ENCODE measurements at places on chromosomes 2 and 18.

DNA sequence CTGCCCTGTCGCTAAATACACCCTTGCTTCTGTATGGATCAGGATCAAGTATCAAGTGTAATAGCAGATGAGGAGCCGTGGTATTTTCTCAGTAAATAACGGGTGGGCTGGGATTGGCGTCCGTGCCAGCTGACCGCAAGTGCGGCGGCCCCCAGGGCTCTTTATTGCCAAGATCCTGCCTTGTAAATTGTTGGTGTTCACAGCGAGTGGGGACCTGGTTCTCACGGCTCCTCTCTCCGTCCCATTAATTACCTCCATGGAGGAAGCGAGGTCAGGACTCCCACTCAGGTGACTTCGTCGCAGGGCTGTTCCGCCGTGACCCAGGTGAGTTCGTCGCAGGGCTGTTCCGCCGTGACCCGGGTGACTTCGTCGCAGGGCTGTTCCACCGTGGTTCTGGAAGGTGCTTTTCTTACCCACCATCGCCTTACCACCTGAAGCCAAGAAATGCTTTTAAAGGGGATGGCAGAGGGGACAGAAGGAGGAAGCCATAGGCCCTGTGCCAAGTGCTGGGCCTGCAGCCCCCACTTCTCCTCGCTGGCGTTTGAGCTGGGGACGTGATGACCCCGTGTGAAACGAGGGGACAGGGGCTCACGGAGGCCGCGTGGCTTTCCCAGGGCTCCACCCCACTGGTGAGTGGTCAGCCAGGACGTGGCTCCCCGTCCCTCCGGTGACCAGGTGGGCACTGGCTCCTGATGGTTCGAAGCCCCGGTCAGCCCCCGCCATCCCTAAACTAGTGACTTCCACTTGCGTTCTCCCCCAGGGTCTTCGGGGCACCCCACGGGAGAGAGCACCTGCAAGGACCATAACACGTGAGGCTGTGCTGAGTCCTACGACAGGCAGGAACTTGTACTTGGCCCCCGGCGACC, 118.4 kb downstream of the TWIST2 start:
- no peak for DNase-seq

DNA sequence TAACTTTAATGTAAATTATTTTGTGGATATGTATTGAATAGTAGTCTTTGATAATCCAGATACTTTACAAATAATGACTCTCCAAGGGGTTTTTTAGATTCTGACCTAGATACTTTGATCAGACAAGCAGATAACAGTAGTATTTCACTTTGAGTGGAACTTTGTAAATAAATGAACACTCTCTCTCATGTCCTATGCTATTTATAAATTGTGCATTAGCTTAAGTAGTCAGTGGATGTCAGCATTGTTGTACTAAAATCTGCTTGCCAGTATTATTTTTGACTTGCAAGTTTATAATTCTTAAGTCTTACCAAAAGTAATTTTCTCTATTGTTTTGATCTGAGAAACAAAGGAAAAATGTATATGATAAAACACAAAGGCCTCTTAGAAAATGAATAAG, 1113.1 kb upstream of the NRXN1 start:
- no peak for DNase-seq

DNA sequence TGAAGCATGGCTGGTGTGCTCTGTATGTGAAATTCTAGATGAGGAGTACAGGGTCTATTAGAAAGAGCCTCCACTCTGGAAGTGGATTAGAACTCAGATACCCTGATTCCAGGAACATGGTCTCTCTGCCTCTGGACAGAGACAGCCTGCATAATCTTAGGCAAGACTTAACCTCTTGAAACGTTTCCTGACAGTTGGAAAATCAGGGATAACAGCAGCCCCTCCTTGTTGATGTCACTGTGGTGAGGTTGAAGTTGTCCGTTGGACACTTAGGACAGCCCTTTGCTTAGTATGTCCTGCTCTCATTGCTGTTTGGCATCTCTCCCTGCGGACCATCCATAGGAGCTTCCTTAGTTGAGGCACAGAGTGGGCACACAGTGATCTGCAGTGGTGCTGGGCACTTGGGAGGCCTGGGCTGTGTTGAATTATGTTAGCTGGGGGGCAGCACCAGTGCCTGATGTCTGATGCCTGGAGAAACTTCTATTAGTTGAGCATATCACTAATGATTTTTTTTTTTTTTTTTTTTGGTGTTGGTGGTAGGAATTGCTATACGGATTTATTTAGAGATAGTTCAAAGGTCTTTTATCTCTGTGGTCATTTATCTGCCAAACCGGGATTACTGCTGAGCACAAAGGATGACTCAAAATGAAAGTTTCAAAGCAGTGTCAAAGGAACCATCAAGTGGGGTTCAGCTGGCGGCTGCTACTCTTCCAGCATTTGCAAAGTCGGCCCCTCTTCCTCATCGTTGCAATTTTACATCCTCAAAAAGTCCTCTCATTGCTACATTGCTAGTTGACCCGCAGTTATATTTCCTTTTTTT, 28.8 kb downstream of the SETBP1 start:
- peak; percentile 71 for DNase-seq

DNA sequence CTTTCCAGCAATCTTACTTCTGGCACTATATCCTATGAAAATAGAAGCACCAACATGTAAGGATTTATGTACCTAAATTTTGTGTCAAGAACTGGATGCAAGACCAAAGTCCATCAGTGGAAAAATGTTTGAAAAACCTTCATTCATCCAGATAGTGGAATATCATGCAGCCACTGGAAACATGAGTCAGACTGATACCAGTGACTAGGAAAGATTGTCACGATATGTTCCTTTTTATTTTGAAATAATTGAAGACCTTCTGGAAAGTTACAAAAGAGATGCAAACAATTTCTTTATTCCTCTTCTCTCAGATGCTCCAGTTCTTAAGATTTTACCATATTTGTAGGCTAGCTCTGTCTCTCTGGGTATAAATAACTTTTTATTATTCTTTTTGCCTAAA, 40.5 kb upstream of the IL1R2 start:
- DNase-seq, result no peak

DNA sequence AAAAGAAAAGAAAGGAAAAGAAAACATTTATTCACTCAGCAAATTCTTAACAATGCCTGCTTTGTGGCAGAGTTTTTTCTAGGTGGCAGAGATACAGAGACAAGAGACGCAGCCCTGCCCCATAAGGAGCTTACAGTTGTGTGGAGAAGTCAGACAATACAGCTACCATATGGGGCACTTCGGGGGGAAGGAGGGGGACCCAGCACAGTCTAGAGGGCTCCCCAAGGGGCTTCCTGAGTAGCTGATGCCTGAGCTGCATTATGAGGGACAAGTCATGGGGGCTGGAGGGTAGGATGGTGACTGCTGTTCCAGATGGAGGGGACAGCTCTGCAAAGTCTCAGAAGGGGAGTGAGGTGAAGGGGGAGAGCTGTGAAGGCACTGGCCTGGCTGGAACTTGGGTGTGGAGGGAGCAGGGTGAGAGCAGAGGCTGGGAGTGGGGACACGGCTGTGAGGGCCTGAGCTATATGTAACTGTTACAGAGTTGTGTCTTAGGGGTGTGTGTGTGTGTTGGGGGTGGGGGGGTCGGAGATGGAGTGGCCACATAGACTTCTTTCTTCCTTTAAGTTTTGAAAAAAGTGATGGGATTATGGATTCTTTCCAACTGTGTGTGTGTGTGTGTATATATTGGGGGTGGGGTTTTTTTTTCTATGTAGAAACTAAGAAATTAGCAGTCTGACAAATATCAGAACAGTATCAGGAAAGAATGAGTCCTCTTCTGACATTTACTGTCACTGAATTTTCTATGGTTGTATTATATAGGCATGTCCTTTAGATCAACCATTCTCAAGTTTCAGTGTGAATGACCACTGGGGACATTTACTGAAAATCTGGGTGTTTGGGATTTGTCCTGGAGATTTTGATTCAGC, 66.0 kb upstream of the HAAO start:
- no peak for DNase-seq

DNA sequence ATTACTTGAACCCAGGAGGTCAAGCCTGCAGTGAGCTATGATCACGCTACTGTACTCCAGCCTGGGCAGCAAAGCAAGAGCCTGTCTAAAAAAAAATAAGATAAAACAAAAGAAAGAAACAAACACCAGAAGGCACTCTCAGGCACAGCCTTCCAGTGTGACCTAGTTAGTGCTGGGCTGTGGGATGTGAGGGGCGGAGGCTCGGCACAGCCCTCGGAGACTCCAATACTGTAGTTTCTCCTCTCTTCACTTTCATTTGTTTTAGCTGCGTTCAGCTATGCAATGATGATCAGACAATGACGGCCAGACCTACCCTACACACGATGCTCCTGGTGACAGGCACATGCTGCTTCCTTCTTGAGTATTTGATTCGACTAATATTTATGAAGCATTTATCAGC, 127.7 kb downstream of the SOCS6 start:
- no peak for DNase-seq

- no peak for DNase-seq
Measured at GRCh38 chr2:220670511-220670910, 901.6 kb downstream of the EPHA4 start.

- no peak for DNase-seq
Measured at GRCh38 chr2:46329803-46330775, 32.9 kb downstream of the EPAS1 start.

DNA sequence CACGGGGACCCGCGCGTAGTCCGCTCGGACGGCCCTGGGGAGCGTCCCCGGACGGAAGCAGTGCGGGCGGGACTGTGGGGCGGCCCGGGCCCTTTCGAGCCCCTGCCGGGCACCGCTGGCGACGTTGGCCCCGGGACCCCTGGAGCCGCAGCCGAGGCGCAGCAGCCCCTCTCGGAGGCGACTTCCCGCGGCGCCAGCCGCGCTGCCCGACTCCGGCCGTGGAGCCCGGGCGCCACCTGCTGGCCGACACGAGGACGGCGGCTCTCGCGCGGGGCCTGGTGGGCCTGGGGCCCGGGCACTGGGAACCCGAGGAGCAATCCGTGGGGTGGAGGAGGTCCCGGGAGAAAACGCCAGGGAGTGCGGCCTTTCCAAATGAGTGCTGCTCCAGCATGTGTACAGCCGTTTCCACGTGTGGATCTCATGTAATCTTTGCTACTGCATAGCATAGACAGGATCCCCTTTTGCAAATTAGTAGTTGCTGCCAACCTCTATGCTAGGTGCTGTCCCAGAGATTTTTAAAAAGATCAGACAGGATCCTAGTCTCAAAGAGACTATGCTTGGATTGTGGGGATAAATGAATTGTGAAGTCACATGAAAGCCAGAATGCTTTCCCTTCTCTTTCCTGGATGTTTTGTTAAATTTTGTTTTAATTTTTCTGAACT, 4.0 kb downstream of the ID2 start:
- DNase-seq, result peak; percentile 90

DNA sequence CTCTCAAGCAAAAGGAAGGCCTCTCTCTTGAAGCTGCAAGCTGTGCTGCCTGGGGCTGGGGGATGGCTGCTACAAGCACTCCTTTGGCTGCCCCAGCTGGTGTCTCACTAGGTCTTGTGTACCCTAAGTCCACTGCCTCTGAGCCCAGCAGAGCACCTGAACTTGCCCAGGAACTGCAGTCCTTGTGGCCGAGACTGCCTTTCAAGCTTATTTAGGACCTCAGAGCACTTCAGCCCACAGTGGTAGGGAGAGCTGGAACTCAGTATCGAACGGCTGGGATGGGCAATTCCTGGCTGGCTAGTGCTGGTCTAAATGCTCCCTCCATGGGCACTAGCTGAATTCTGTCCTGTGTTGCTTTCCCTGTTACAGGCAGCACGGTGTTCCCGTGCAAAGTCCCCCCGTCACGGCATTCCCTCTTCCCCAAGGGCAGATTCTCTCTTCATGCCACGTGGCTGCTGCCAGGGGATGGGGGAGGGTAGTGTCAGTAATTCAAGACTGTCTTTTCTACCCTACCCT, 25.9 kb downstream of the STPG4 start:
- DNase-seq, result no peak

GRCh38 chr2:160859096-160859495, 301.1 kb upstream of the TANK start:
- no peak for DNase-seq

DNA sequence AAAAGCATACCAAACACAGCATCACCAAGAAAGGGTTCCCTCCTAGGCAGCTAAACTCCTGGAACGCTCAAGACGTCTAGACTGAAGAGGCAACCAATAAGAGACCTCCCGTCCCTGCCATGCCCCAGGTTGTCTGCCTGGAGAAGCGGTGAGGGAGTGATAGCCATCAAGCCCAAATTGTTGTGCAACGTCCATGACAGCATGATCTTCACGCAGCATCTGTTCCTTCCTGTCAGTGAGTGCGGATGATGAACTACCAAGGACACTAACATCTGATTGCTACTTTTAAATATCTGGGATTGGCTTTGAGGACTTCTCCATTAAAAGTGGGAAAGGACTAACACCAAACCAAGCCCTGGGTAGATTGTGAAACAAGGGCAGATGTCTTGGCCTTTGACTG, 149.7 kb downstream of the TXNL1 start:
- no peak for DNase-seq

- no peak for DNase-seq
Measured at GRCh38 chr2:137729305-137729704, 235.0 kb upstream of the HNMT start.

DNA sequence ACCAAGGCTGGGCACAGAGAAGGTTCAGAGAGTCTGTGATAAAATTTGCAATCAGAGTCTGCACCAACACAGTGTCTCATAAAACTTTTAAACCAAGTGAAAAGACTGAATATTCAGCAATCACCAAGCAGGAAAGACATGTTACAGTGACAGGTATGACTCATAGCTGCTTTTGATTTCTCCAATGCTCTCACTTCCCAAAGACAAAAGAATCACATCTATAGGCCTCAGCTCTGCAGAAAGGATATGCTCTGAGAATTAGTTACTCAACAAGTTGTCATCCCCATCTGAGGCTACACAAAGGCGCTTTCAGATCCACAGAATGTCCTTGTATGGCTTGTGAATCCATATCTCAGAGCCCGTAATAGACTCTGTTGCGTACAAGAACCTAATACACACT, 92.5 kb downstream of the KCNF1 start:
- no peak for DNase-seq

DNA sequence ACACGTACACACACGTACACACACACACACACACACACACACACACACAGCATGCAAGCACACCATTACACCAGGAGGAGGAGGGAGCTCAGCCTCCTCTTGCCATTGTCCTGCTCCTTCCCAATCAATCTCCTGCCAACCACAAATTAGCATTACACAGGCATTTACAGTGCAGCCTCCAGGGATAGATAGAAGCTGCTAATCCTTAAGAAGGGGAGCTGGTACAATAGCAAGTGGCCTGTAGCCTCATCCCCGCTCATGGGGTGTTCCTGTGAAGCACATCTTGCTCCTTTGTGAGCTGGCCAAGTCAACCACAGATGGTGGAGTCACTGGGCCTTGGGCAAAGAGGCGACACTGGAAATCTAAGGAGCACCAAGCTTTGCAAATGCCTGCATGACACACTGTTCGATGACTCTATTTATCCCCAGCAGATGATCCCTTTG, 110.3 kb upstream of the PKDCC start:
- DNase-seq, result no peak

- peak; percentile 52 for DNase-seq
Measured at GRCh38 chr2:3189961-3190360, 187.7 kb downstream of the EIPR1 start.

- no peak for DNase-seq
Measured at GRCh38 chr18:44458777-44459176, 221.9 kb upstream of the SETBP1 start.

- DNase-seq, result no peak
Measured at GRCh38 chr18:27223526-27224291, 38.6 kb upstream of the CHST9 start.

GRCh38 chr2:26279886-26280285, 35.1 kb downstream of the HADHB start:
- DNase-seq, result no peak
